Muscle of leg (tissue), 16 donors: ENCODE measurements at places on chromosomes 16 and 17. TPM values are rescaled to one million over a fixed set of nuclear protein-coding genes. Genes with fewer than 3 reads are reported as not detected.

The CD7 gene
- 0.22 TPM for total RNA-seq

DNA sequence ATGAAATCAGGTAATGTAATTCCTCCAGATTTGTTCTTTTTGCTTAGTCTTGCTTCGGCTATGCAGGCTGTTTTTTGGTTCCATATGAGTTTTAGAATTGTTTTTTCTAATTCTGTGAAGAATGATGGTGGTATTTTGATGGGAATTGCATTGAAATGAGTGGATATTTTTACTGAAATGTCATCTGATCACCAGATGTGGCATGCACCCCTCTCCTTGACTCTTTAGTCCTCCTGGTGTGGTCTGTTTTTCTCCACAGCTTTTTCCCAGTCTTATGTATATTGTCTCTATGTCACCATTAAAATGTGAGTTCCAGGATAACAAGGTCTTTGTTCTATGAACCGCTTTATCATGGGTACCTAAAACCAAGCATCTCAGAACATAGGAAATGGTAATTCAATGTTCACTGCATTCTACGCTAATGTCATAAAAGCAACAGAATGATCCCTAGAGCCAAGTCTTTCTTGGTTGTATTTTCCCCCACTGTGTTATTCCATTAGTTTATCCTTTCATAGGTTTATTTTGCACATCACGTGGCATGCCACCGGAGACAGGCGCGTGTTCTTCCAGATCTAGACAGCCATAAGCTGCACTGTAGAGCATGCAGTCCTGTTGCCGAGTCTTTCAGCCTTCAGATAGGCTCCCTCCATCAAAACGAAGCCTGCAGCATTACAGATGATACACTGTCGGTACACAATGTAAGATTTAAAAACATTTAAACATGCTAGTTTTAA lies 172.5 kb downstream of the RPTOR start:
- H3K4me1 ChIP-seq = peaks cover 23% of the 10 kb centered on the region
- H3K36me3 ChIP-seq = no peaks in the 10 kb centered on the region
- no peak overlapping the region for H3K27ac ChIP-seq

DNA sequence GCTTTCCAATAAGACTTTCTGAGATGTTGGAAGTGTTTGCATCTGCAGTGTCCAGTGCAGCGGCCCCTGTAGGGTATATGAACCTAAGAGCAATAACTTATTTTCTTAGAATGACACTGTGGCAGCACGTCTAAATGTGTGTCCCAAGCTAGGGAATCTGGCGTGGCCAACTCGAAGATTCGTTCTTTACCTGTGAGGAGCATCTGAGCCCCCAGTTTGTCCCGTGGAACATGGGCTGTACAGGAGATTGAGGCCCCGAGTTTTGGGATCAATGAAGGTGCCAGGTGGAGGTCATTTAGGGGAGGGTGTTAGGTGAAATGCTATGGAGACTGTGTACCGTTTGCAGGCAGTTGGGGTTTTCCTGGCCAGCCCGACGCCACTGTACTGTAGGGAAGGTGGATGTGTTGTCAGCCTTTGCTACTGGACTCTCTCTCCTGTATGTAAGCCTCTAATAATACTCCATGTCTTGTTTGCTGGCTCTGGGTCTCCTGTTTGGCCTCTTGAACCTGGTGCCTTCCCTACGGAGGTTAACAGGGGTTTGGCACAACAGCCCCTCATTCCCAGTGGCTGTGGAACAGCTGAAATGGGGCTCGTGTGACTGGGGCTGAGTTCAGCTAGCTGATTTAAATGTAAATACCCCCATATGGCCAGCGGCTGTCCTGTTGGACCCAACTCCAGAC lies 45.5 kb upstream of the SDK2 start:
- H3K36me3 ChIP-seq = no peaks in the 10 kb centered on the region
- H3K27me3 ChIP-seq = peaks cover 13% of the 10 kb centered on the region
- no peak overlapping the region for H3K4me3 ChIP-seq
- DNase-seq = no peak

The ARL4D gene
- 11.1 TPM for total RNA-seq

DNA sequence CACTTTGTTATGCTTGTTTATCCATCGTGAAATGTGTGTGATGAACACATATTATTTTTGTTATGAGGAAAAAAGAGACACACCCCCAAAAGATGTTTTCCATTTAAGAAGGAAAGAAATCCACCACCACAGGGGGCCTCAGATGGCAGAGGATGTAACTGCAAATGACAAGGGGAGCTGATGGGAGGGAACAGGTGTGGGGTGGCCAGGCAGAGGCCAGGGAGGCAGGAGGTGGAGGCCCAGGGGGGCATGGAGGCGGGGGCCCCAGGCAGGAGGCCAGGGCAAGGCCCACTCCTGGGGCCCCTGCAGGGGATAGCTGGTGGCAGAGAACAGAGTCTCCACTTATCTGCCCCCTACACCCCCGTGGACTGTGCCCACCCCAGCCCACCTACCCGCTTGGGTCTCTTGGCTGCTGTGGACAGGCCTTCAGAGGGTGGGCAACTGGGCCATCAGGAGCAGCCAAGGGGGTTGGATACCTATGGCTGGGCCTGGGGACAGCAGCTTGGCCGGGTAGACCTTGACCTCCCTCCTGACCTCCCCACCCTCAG lies 28.0 kb downstream of the PPL start:
- DNase-seq = no peak
- no peaks in the 10 kb centered on the region for H3K36me3 ChIP-seq
- peaks cover 6% of the 10 kb centered on the region for H3K27me3 ChIP-seq
- H3K4me3 ChIP-seq = no peak overlapping the region
- no peak overlapping the region for H3K27ac ChIP-seq

DNA sequence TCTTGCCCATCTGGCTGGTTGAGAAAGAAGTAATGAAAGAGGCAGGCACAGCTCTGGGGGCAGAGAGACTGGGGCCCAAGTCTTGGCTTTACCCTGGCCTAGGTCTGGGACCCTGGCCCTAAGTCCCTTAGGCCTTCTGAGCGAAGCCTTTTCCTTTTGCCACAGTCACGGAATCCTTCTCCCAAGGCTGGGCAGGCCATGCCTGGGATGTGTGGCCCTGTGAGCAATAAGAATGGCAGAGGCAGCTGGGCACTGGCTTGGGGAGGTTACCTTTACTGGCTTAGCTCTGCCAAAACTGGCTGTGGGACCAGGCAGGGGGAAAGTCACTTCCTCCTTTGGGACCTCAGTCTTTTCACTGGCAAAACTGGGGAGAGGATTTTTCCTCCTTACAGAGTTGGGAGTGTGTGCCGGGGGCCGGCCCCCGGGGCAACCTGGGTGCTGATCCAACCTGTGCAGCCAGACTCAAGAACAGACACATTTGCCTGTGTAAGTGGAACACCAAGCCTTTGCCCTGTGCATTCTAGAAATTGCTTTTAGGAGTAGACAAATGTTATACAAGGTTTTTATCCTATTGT lies 12.9 kb downstream of the FOXF1 start:
- no peaks in the 10 kb centered on the region for H3K36me3 ChIP-seq
- peaks cover 89% of the 10 kb centered on the region for H3K27me3 ChIP-seq
- H3K4me3 ChIP-seq = no peak overlapping the region
- DNase-seq = no peak
- no peak overlapping the region for H3K27ac ChIP-seq

- no peaks in the 10 kb centered on the region for H3K4me1 ChIP-seq
- no peak for DNase-seq
- peaks cover 3% of the 10 kb centered on the region for H3K27me3 ChIP-seq
- no peak overlapping the region for H3K4me3 ChIP-seq
Observed at GRCh38 chr16:30137897-30138296, 14.9 kb upstream of the MAPK3 start.

The KRTAP4-11 gene
- total RNA-seq = not detected

The RAC3 gene
- total RNA-seq = 11.2 TPM

DNA sequence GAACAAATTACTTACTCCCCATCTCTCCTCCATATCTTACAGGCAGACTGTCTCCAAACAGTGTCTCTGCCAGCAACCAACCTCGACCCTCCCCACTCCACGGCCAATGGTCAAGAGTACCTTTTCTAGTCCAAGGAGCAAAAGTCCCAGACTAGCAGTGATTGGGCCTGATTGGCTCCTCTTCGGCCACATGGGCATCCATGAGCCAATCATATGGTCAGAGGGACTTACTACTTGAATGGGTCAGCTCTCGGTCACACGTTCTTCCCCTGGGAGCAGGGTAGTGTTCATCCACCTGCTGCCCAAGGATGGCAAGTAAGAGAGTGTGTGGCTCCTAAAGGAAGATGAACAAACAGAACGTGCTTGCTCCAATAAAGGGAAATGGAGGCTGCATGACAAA lies 84.6 kb downstream of the C16orf78 start:
- peaks cover 4% of the 10 kb centered on the region for H3K4me1 ChIP-seq
- H3K4me3 ChIP-seq = no peak overlapping the region
- no peak overlapping the region for H3K27ac ChIP-seq
- DNase-seq = no peak
- no peaks in the 10 kb centered on the region for H3K27me3 ChIP-seq

GRCh38 chr17:6374271-6374691 lies 60.6 kb downstream of the AIPL1 start:
- no peak overlapping the region for H3K4me3 ChIP-seq
- H3K27me3 ChIP-seq = no peaks in the 10 kb centered on the region
- no peaks in the 10 kb centered on the region for H3K36me3 ChIP-seq
- H3K4me1 ChIP-seq = peaks cover 6% of the 10 kb centered on the region

The BTBD17 gene
- total RNA-seq = not detected
